ENCODE measurements at places on chromosomes 6 and 20.
A peak's percentile ranks its signal among the peaks of the same experiment; 100 is the strongest.

GRCh38 chr6:158503846-158504245, 56.0 kb upstream of the TMEM181 start:
- DNase-seq = no peak

DNA sequence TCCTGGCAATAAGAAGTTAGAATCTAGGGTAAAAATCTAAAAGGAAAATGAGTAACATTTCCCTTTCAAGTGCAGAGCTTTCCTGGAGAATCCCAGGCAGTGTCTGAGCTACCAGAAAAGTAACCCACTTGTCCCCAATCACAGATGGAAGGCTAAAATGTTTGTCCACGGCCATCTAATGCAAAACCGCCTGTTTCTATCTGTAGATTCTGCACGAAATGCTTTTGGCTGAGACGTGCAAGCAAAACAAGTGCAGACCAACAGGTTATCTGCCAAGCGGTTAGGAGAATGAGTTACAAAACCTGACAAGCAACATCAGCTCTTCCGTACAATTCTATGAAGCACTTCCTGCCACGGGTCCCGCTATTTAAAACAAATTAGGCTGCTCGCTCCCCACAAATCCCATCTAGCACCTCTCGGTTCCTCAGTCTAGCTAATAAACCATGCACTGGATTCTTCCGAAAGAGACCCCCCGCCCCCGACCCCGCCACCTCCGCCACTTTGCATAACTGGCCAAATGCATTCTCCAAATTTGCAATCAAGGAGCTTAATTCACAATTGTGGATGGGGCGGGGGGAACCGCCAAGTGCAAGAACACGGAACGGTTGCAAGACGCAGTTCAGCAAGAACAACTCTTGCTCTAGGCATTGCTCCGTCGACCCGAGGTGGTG, 1.4 kb downstream of the ELOVL5 start:
- no peak for DNase-seq

- DNase-seq = no peak
Measured at GRCh38 chr20:50727792-50728485, 3.4 kb upstream of the PARD6B start.

- DNase-seq = no peak
Measured at GRCh38 chr20:32610472-32611218, 25.5 kb upstream of the NOL4L start.

- no peak for DNase-seq
Measured at GRCh38 chr6:137849181-137849980, 17.7 kb upstream of the TNFAIP3 start.

- no peak for DNase-seq
Measured at GRCh38 chr6:161546632-161547031, 272.8 kb upstream of the AGPAT4 start.

GRCh38 chr20:63364801-63365585, 3.8 kb upstream of the CHRNA4 start:
- DNase-seq = no peak

- DNase-seq = peak; percentile 61
Measured at GRCh38 chr6:125191916-125192609, 38.5 kb downstream of the TPD52L1 start.

GRCh38 chr6:14799928-14800327, 445.9 kb upstream of the JARID2 start:
- DNase-seq = peak; percentile 60

GRCh38 chr20:62796699-62797491, 622 bp downstream of the MRGBP start:
- DNase-seq = no peak

DNA sequence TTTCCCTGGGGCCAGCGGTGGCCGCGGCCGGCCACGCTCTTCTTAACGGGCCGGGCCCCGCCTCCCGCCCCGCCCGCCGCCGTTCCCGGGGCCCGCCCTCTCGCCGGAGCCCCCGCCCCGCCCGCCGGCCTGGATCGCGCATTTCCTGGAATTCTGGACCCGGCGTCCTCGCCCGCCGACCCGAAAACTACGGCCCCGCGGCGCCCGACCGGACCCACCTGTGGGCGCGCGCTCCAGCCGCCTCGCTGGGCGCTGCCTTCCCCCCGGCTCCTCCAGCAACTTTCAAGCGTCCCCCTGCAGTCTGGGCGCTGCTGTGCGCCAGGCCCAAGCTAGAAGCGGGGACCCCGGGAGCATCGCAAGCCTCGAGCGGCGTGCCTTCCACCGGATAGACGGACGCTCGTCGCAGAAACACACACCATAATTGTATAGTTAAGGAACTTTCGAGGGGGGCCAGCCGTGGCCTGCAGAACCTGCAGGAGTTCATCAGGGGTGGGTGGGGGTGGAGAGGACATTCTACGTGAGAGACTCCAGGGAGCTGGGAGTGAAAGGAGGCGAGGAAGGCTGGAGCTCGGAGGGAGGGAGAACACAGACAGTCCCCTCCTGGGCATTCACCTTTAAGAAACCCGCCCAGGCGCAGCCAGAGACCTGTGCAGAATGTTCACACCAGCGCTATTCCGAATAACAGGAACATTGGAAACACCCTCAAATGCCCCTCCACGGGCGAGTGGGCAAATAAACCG, at the start of gene ADA:
Gene ADA, minus strand, starts transcription at position 16 of the 740 bp plus-strand sequence. CDS start 92 bp downstream, outside the sequence.
- no peak for DNase-seq

DNA sequence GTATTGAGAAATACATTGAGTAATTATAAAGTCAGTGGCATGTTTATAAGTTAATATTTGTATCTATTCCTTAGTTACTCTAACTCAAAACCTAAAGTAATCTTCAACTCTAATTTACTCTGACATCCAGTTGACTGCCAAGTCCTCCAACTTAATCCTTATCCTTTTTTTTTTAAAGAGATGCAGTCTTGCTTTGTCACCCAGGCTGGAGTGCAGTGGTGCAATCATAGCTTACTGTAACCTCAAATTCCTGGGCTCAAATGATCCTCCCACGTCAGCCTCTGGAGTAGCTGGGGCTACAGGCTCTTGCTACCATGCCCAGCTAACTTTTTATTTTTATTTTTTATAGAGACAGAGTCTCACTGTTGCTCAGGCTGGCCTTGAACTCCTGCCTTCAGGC, 24.4 kb downstream of the PTPN1 start:
- no peak for DNase-seq

- DNase-seq = peak; percentile 64
Measured at GRCh38 chr6:25717866-25718740, 36.4 kb upstream of the SLC17A4 start.

- peak; percentile 52 for DNase-seq
Measured at GRCh38 chr6:80366051-80366450, 259.6 kb downstream of the BCKDHB start.

DNA sequence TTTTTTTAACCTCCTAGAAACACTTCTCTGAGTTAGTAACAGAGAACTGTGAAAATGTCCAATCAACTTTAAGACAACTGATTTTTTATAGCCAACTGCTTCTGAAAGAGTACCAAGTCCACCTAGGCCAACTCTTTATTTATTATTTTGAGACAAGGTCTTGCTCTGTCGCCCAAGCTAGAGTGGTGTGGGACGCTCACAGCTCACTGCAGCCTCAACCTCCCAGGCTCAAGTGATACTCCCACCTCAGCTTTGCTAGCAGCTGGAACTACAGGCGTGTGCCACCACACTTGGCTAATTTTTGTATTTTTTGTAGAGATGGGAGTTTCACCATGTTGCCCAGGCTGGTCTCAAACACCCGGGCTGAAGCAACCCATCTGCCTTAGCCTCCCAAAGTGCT, 331.6 kb downstream of the RNGTT start:
- DNase-seq = no peak

GRCh38 chr20:44909872-44910689, at the start of gene PABPC1L:
TSS of gene PABPC1L (plus strand) at chr20:44910060. CDS start at chr20:44910144, 84 bp downstream.
- peak; percentile 35 for DNase-seq

DNA sequence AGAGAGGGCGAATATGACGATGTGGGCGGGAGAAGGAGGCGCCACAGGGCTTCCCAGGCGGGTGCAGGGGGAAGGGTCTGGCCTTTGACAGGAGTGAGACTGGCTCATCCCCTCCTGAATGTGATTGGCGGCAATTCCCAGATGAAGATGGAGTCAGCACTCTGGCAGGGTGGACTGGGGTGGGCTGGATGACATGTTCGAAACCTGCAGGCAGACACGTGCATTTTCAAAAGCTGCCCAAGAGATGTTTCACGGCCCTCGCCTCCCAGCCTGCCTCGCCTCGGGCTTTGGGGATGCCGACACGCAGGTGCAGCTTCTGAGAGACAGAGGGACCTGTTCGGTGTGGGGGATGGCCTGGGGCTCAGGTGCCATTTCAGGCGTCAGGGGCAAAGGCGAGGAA, 66.8 kb upstream of the AFDN start:
- no peak for DNase-seq

- DNase-seq = no peak
Measured at GRCh38 chr6:116335612-116336215, 35.0 kb upstream of the DSE start.

DNA sequence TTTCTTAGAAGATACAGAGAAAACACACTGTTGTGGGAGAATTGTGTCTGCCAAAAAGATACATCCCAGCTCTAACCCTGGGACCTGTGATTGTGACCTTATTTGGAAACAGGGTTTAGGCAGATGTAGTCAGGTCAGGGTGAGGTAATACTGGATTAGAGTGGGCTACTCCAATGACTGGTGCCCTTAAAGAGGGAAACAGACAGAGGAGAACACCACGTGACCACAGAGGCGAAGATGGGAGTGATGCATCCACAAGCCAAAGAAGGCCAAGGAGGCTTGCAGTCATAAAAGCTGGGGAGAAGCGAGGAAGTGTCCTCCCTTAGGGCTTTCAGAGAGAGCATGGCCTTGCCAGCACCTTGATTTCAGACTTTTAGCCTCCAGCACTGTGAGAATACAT, 35.6 kb downstream of the SLC52A3 start:
- no peak for DNase-seq

- no peak for DNase-seq
Measured at GRCh38 chr6:46734867-46735719, at the start of gene PLA2G7. TSS of gene PLA2G7 (minus strand) at chr6:46735375. CDS start at chr6:46722891, 12,484 bp downstream.

GRCh38 chr6:146253691-146254090, 224.8 kb downstream of the GRM1 start:
- DNase-seq = no peak

- no peak for DNase-seq
Measured at GRCh38 chr20:21033817-21034216, 72.3 kb downstream of the LINC00237 start.

- DNase-seq = no peak
Measured at GRCh38 chr6:16519265-16520242, 241.7 kb downstream of the ATXN1 start.

DNA sequence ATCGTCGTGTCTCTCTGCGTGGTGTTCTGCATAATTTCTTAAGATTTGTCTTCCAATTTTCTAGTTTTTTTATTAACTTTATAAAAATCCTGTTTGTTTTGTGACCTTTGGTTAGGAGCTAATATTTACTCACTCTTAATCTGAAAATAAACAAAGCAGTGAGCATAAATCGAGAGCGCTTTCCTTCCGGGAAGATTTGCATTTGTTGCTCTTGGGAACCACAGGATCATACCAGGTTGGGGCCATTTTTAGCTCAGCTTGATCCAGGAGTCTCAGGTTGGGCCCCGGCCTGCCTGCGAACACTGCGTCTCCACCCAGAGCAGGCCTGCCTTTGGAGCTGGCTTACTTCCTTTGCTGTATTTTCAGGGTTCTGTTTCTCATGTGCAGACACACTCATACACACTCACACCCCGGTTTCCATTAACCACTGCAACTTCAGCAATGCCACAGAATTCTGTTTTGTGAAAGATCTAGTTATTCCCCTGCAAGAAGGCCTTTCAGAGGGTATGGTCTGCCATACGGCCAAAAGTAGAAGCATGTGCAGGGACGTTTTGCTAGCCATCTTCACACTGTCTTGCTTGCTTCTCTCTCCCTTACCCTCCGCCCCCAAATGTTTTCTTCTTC, 17.3 kb downstream of the BPHL start:
- DNase-seq = no peak

- no peak for DNase-seq
Measured at GRCh38 chr6:167779129-167779992, 47.4 kb upstream of the AFDN start.

- no peak for DNase-seq
Measured at GRCh38 chr6:4030669-4031068, 48.3 kb downstream of the FAM217A start.

GRCh38 chr20:59812286-59813125, 120.9 kb downstream of the SYCP2 start:
- no peak for DNase-seq

DNA sequence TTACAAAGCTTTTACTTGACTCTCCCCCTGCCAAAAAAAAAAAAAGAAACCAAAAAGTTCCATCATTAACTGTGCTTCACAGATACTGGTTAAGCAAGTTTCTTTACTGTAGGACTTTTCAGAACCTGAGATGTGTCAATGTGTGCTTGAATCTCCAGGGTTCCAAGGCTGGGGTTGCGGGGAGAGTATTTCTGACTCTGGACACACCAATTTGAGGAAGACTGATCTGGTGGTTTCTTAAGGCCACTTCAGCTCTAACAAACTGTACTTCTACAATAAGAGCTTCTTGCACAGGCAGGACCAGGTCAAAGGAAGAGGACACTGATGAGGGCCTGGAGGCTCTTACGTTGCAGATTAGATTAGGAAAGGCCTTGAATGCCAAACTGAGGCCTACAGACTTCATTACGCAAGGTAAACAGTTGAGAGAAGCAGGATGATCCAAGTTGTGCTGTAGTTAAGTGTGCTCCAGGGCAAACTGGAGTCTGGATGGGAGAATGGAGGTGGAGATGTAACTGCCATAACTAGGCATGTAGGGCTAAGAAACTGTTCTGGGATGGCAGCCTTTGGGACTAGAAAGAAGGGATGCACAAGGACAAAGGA, 24.4 kb downstream of the COMMD7 start:
- no peak for DNase-seq

GRCh38 chr6:106397431-106397830, 36.9 kb downstream of the CRYBG1 start:
- DNase-seq = no peak

Data from NCI-H446 (cell line).